ENCODE measurements at places on chromosomes 12 and 14.

DNA sequence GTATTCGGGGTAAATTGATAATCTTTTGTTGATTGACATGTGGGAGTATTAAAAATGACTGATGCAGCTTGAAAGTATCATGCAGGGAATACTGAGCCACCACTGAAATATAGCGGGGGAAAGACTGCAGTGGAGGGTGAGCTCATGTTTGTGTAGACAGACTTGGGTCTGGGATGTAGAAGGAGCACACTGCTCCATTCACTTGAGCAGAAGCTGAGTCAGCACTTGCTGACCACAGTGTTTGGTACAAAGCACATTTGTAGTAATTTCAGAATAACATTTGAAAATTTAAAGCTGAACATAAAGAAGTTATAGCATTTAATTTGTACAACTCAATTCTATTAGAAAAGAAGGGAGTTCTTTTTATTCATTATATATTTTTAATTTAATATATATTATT is 304.3 kb upstream of the PRICKLE1 start:
- peak; percentile 24 for DNase-seq

DNA sequence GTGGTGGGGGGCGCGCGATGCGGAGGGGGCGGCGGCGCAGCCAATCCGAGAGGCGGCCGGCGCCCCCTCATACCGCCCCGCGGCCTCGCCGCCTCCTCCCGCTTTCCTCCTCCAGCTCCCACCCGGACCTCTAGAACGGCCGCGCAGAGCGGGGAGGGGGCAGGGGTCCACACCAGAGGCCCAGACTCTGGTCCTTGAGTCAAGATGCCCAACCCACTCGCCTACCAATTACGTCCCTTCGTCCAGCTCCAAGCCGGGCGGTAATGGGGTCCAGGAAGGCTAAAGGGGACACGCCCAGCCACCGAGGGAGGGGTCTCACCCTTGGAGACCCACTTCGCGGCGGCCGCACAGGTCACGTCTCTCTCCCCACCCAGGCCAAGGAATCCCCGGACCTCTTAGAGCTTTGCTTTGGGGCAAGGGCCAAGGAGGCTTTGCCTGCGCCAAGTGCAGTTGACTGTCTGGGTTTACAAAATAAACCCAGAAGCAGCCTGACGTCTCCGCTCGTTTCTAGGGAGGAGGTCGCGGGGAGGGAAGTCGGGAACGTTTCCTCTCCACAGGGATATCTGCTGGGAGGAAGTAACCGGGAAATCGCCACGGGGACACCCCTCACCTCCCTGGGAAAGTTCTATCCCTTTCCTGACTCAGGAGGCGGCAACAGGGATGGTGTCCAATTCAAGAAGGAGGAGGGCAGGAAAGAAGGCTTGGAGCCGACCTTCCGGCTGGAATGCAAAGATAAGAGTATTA is 394 bp upstream of the AMIGO2 start:
- DNase-seq: peak; percentile 21

DNA sequence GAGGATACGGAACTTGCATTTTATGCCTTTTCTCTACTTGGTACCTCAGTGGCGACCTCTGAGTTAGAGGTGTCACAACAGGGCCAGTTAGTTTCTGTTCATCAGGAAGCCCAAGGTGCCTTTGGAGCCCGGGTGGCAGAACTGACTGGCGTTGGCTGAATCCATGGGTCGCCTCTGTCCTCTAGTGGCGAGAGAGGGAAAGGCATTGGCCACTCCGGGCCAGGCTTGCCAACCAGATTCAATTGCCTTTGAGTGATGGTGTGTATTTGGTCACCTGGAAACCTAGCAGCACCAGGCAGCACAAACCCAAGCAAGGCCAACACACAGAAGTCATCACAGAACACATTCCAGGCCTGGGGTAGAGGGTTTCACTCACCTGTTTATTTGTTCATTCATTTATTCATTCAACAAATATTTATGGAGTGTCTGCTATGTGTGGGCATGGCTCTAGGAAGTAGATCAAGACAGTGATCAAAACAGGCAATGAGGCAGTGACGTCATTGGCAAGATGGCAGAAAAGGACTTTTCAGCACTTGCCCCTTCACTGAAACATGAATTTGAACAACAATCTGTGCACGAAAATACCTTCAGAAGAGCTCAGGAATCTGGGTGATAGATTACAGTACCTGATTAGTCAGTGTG is 40.5 kb upstream of the KCNA5 start:
- DNase-seq: peak; percentile 81

DNA sequence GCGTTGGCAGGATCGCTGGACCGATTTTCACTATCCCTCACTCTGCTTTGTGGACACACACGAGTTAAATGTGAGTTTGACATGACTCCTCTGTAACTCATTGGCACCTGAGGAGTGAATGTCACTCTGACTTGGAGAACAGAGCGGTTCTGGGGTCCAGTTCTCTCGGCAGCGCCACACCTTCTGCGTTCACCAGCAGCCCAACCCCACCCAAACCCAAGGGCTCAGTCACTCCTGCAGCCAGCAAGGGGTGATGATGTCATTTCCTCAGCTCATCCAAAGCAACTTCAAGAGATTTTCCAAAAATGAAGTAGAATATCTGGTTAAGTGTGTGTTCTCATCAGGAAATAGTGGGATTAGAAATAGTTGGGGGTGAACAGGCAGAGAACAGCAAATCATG is 36.3 kb downstream of the ADGRD1 start:
- DNase-seq: no peak

- DNase-seq: no peak
These were observed 41.4 kb downstream of the ATL1 start for GRCh38 chr14:50601394-50601793.

DNA sequence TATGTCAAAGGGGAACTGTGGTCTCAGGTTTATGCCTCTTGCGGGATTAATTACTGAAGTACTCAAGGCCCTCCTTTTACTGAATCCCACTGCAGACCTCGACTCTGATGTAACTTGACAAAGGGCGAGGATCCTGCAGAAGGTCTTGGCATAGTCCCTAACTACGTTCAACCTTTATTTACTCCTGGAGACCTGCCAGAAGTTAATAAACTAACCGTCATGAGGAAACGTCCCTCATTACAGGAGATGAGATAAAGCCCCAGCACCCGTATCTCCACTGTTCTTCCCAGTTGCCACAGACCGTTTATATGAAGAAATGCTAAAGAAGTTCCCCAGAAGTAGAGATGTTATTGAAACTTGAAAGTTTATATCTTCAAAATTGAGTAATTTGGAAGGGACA is 190.9 kb downstream of the ETV6 start:
- DNase-seq: no peak

DNA sequence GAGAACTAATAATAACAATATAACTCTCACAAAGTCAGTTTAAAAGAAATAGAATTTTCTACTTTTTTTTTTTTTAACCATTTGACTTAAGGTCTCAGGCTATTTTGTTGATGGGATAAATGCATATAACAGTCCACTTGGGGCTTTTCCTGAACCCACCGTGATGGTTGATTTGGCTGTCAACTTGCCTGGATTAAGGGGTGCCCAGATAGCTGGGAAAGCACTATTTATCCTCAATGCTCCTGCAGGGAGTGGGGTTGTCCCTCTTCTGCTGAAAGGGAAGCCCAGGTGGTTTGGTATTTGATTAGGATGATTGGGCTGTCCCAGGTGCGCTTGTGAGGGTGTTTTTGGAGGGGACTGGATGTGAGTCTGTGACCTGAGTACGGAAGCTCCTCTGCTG is 114.9 kb downstream of the AACS start:
- DNase-seq: no peak

DNA sequence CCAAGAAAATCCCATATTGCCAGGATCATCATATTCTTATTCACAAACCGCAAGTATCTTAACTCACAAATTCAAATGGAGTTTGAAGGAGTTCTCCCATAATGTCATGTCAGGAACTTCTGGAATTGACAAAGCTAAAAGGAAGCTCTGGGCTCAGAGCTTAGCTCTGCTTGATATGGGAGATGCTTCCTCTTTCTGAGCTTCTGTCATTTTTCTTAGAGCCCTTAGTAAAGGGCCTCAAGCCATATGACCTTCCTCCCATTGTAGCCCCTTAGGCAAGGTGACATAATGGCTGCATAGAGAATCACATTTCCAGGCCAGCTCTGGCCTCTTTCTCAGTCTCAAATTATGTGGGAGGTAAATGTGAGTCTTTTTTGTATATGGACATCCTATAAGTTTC is 40.9 kb downstream of the SLC4A8 start:
- DNase-seq: no peak

DNA sequence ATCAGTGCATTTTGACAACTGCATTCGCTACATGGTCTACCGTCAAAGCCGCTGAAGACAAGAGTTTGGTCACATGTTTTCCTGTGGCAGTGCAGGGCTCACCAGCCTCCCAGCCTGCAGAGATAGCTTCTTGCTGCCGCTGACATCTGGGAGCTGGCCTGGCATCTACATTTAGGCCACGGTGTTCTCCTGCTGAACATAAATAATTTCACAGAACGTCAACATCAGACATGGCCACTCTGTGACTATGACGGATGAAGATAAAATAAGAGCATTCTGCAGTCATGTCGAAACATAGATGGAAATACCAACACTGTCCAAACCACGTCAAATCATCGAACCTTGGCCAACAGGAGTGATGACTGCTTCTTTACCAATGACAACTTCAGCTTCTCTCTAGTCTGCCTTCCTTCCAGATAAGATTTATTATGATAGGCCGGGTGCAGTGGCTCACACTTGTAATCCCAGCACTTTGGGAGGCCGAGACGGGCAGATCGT is 91.2 kb downstream of the TNFAIP2 start:
- DNase-seq: no peak

DNA sequence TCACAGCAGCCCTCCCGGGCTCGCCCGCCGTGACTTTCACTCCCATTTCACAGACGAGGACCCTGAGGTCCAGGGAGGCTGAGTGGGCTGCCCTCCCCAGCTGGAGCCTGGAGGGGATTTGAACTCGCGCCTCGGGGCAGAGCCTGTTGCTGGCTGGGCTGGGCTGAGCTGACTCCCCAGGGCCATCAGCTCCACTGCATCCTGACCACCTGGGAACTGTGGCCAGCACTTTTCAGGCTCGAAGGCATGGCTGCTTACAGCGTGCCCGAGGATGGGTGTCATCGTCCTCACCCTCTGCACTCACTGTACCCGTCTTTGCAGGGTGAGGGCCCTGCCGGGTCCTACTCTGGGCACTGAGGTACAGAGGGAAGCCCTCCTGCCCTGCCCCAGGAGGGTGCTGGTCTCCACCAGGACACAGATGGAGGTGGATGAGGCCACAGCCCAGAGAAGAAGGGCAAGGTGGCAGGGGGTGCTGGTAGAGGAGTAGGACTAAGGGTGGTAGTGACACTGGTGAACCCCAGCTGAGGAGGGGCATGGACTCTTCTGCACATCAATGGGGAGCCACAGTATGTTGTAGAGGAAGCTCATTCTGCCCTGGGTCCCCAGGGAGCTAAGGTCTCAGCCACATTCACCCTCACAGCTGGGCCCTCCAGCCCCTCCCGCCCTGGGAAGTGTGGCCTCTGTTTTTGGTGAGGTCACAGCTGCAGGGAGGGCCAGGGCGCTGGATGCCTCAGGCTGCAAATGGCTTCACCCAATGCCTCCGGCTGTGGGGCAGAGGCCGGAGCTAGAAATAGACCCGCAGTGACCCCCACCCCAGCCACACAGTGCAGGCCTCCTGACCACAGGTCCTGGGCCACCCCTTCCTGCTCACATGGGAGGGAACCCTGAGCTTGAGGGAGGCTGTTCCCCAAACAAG is 365.1 kb upstream of the SFSWAP start:
- DNase-seq: no peak

DNA sequence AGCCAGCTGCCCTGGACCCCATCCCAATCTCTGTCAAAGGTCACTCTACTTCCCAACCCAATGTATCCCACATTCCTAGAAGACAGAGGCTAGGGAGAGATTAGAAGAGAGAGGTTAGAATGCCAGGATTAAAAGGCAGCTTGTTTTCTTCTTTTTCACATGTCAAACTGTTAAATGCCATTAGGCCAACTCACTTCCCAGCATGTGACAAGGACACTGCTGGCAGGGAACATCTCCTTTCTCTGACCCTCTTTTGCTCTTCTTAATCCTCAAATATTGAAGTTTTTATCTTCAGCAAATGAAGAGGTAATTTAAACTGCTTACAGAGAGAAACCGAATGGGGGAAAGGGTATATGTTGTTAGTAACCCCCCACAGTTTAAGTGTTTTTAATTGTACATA is 89.1 kb downstream of the BBS10 start:
- DNase-seq: no peak

GRCh38 chr12:51891843-51892242 is 3.9 kb downstream of the ANKRD33 start:
- DNase-seq: no peak

- peak; percentile 77 for DNase-seq
These were observed 54.9 kb upstream of the OVCH1 start for GRCh38 chr12:29552324-29552927.

DNA sequence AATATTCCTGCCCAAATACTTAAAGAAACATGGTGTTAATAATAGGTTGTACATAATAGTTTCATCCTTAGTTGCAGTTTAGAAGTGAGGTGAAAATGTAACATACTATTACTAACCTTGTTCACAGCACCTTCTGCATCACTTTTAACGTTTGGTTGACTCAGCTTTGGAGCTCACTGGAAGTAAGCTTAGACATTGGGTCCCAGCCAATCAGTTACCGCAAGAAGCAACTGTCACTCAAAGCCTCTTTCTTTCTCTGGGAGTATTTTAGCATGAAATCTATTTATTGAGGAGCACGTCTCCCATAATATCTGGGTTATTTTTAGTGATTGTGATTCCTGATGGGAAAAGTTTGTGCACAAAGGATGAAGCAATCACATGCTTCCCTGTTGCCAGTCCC is 472.6 kb downstream of the SNAPC1 start:
- DNase-seq: no peak

GRCh38 chr14:66085224-66085623 is 400.9 kb upstream of the CCDC196 start:
- DNase-seq: no peak

- no peak for DNase-seq
These were observed 1.8 kb downstream of the PTPN6 start for GRCh38 chr12:6952863-6953441.

DNA sequence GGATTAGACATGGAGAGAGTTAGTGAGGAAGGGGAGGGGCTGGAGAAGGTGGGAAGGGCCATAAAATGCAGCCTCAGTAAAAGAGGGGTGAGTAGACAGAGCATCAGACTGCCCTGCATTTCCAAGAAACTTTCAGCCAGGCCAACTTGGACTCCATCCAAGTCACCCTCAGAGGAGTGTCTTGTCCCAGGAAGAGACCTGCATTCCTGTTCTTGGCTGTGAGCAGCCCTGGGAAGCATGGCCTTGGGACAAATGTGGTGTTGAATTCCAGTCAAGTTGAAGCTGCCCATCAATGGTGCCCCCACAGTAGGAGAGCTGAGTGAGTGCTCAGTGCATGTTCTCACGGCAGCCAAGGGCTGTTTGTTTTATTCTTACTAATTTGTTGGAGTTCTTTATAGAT is 35.0 kb upstream of the TUNAR start:
- DNase-seq: no peak

GRCh38 chr14:54782751-54783659 is 119.6 kb downstream of the GCH1 start:
- peak; percentile 59 for DNase-seq
